GM20000 (cell line): ENCODE measurements at places on chromosomes 3 and 15.

DNA sequence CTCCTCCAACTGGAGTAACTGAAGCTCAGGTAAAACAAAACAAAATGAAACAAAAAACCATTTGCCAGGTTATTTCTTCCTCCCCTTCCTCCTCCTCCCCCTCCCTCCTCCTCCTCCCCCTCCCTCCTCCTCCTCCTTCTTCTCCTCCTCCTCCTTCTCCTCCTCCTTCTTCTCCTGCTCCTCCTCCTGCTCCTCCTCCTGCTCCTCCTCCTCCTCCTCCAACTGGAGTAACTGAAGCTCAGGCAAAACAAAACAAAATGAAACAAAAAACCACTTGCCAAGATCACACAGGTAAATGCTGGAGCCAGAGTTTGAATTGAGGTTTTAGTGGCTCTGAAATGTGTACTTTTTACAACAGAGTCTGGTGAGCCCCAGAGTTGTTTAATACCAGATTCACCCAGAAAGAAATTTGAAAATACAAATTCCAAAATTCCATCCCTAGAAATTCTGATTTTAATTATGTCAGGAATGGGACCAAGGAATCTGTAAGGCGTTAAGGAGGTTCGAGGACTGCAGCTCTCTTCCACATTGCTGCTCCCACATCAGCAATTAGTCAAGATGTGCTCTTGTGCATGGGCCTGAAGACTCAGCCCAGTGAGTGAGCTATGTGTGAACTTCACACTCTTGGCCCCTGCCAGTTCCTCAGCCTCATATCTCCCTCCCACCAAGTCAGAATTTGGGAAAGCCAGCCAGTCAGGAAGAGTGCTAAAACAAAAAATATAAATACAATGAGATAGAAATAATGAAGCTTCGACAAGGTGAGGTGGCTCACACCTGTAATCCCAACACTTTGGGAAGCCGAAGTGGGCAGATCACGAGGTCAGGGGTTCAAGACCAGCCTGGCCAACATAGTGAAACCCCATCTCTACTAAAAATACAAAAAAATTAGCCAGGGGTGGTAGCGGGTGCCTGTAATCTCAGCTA is 31.6 kb upstream of the ZNF770 start:
- no peak for DNase-seq

DNA sequence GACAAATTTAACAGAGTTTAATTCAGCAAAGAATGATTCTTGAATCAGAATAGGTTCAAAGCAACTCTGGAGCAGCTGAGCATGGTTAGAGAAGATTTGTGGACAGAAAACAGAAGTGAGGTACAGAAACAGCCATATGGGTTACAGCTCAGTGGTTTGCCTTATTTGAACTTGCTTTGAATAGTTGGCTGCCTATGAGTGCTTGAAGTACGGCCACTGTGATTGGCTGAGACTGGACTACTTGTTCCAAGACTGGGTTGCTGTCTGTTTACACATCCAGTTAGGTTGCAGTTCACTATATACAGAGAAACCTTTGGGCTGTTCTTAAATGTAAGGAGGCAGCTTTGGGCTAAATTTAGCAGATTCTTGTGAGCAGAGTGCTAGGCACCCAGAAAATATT is 79.4 kb upstream of the CADPS start:
- DNase-seq: no peak

DNA sequence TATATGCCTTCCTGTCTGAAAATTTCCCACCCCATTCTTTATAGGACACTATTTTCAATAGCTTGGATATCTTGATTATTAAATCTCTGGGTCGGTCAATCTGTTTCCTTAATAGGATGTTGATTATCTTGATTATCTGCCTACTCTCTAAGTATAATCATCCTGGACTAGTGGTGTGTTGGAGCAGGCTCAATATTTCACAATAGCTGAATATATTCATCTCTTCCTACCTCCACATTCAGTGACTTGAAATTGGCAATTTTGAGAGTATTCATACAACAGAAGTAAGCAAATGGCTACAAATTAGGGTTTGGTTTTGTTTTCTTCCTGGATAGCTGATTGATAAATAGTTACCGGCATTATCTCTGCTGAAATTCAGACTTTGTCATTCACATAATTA is 1162.6 kb downstream of the ROBO1 start:
- no peak for DNase-seq

DNA sequence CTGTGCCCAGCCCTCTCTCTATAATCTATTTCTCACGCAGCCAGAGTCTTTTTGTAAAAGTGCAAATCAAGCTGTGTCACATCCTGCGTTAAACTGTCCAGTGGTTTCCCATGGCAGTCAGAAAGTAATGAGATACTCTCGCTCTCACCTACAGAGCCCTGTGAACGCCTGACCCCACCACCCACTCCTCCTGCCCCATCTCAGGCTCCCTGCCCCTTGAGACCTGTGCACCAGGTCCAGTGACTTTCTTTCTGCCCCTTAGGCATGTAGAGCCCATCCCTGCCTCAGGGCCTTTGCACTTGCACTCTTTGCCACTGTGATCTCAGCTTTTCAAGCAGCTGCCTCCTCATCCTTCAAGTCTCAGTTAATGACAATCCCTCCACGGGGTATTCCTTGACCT is 58.3 kb upstream of the RASGRP1 start:
- DNase-seq: no peak

GRCh38 chr15:74511583-74511982 is 29.4 kb upstream of the ARID3B start:
- no peak for DNase-seq

DNA sequence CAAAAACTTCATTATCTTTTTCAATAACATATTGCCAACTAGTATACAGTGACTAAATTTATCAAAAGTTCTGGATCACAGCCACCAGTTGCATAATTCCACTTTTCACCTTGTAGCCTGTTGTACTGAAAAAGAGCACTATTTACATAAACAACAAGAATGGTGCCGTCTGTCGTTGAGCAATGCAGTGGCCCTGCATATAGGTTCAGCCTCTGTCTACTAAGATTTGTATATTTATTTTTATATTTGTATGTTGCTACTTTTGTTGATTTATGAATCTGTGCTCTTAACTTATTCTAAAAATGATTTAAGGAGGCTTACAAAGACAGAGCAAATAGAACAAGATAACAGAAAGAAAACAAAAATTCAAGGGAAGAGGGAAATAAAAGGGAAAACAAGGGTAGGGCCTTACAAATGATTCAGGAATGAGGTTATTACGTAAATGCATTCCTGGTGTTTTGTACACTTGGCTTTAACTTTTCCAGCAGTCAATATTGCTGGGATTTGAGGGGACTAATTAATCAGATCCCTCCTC is 257.6 kb upstream of the STT3B start:
- DNase-seq: no peak

GRCh38 chr3:20147361-20147760 is 38.6 kb downstream of the SGO1 start:
- DNase-seq: no peak

DNA sequence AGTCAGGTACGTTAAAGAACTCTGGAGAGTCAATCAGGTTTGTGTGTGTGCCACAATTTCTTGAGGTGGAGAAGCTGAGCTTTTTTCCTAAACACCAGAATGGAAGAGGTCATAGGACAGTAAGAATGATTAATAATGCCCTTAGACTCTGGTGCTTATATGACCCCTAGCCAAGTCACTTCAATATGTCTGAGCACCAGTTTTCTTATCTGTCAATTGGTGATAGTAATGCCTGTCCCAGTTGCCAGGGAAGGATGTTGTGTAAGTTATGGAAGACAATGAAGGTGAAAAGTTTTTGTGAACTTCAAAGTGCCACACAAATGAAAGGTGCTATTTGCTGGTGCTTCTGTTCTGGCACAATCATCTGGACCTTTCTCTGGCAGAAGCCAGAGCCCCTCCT is 22.2 kb upstream of the DLG1 start:
- no peak for DNase-seq

DNA sequence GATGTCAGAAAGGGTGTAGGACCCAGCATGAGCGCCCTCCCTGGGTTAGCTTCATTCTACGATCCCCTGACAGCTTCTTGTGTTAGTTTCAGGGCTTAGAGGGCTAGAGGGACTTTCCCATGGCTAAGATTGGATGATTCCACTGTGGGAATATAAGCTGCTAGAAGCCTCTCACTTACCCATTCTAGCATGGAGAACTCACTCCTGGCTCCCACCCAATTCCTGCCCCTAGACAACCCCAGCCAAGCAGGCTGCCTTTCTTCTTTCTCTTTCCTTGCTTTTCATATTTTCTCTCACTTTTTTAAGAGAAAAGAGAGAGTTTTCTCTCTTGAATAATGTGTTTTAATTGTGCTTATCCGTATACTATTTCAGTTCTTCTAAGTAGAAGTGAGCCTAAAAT is 335.1 kb upstream of the CNTN6 start:
- no peak for DNase-seq
